ENCODE measurements at places on chromosomes 5 and 9.

- no peak for DNase-seq
These were observed 15.1 kb downstream of the ERMP1 start for GRCh38 chr9:5817862-5818261.

DNA sequence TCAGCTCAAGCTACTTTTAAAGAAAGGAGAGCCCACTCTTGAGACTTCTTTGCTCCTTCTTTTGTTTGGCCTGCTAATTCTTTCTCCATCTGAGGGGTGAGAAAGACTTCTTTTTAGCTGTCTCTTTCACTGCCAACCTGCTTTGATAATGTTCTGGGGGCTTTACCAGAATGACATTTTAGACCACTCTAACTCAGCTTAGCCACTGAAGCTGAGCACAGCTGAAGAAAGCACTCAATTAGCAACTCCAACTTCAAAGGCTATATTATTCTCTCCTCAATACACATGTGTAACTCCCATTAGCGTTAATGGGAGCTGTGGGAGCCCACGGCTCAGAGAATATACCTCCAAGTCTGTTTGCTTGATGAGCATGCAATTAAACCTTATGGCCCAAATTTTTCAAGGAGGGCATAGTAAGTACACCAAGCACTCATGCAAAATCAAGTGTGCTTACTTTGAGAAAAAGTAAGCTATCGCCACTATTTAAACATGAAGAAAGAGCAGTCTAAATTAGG, 815.4 kb upstream of the DMAC1 start:
- no peak for DNase-seq

GRCh38 chr5:60672693-60673264, 27.2 kb downstream of the DEPDC1B start:
- DNase-seq: no peak

GRCh38 chr5:471750-472058, 28.7 kb downstream of the EXOC3 start:
- DNase-seq: no peak

DNA sequence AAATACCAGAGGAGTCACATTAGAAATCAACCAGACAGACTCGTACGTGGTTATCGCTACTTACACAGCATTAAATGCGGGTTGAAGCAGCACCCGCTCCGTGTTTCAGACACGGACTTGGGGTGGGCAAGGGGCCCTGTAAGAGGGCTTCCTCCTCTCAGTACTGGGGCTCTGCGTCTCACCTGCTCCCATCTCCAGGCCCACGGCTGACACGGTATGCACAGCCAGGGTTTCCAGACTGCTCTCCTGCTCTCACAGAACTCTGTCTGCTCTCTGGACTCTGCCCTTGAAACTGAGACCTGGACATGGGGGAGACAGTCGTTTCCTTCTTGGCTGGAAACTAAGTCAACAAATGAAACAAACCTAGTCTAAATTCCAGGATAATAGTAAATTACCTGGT, 24.7 kb upstream of the RASGEF1C start:
- no peak for DNase-seq

DNA sequence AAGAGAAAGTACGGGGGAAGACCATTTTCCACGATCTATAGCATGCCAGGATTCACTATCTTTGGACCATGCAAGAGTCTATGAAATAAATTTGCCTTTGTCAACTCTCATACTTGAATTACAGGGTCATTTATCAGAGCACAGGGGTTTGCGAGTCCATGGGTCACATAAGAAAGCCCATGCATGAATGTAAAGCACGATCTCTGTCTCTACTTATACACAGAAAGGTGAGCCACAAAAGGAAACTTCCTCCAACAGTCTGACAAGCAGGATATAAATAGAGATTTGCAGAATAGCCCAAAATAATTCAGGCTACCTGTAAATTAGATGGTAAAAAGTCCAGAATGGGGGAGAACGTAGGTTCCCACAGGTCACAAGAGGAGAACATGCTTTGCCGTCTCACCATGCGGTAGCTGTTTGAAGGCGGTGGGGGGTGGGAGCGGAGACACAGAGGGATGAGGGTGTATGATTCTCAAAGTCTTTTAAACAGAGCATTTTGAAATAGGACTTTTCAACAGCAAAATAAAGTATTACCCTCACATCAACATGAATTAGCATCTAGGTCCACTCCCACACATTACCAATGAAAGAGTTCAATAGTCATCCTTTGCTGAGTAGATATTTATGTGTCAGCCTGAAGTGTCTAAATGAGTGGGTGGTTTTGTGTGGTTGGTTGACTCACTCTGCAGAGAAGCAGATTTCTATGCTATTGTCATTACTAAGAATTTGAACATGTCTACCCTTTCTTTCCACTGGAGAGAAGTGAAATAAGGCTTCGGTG, 279.7 kb downstream of the EBF1 start:
- DNase-seq: no peak

- no peak for DNase-seq
These were observed 55.1 kb upstream of the ZNF608 start for GRCh38 chr5:124801551-124801950.

DNA sequence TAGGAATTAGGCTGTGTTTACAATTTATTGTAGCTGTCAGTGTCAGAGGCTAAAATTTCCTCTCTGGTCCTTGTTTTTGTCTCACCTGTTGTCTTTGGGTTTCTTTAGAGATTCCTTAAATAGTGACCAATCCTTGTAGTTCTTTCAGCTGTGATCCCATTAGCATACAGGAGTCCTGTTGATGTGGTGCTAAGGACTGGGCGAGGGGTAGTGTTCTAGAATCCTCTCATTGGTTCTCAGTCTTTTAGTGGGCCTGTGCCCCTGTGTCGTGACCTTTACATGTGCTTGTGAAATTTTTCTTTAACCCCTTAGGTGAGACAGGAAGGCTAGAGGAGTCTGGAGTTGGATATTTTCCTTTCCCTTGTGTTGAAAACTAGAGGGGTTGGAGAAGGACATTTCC, 51.2 kb downstream of the ZNF618 start:
- no peak for DNase-seq

GRCh38 chr5:130335117-130335516, 430.9 kb downstream of the CHSY3 start:
- DNase-seq: no peak

DNA sequence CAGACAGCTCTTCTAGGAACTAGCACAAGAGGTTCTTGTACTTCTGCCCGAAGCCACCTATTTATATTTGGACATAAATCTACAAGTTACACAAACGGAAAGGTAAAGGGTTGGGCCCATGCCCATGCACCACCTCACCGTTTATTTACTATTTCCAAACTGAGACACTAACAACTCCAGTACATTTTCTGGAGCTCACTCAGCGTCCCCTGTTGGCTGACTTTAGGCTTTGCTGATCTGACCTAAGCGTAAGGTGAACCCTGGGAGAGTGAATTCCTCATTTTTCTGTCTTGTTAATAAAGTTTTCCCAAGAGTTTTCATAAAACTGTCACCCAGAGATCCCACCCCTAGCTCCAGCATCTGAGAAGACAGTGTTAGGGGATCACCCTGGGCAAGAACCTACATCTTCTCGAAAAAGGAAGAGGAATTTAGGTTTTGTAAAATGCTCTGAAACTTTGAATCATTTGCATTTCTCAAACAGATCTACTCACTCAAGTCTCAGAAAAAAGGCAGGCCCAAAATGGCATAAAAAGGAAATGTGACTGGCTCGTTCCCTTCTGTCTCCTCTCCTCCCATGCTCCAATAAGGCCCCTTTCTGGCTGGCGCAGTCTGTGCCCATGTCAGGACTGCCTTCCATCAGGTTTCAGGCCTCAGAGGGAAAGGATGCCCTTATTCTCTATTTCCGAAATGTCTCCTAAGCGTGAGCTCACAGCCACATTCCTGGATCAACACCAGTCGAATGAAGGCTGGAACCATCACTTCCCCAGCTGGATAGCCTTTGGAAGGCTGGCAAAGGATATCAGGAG, 201.3 kb downstream of the FANCC start:
- DNase-seq: no peak

- DNase-seq: no peak
These were observed 218.0 kb downstream of the DCP2 start for GRCh38 chr5:113194591-113194990.

DNA sequence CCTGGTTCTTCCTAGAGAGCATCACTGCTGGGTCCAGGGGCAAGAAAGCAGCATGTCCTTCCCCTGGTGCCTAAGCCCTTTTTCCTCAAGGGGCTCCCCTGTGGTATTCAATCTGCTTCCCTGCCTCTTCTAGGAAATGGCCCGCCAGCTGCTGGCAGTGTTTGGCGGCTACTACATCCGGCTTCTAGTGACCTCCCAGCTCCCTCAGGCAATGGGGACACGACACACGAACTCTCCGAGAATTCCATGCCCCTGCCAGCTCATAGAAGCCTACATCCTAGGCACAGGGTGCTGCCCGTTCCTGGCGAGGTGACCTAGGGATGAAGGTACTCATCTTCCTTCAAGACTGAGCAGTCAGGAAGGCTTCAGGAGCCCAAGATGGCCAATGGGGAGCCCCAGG, 14.6 kb downstream of the TEX53 start:
- no peak for DNase-seq

DNA sequence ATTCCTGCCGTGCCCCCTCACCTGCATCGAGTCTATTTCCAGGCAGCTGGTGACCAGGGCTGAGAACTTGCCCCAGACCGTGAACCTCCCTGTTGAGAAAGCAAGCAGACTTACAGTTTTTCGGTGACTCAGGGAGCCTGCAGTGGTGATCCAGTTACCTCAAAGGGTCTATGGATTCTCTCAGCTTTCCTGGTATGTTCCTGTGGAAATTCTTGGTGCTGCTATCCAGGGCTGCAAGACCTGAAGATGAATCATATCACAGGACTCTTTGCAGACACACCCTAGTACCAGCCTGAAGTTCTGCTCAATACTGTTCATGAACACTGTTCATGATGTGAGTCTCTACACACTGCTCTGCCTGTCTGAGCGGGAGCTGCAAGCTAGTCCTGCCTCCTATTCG, 154.7 kb downstream of the WDR70 start:
- DNase-seq: no peak

DNA sequence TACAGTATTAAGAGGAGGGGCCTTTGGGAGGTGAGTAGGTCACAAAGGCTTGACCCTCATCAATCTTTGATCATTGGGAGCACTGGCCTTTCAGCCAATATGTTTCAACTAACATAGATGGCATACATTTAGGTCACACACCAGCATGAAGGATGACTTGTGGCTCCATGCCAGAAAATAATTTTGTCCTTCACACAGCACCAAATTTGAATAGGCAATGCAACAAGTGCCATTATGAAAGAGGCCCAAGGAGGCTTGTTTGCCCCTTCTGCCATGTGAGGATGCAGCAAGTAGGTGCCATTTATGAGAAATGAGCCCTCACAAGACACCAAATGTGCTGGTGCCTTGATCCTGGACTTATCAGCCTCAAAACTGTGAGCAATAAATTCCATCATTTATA, 81.1 kb downstream of the JAKMIP2 start:
- no peak for DNase-seq

DNA sequence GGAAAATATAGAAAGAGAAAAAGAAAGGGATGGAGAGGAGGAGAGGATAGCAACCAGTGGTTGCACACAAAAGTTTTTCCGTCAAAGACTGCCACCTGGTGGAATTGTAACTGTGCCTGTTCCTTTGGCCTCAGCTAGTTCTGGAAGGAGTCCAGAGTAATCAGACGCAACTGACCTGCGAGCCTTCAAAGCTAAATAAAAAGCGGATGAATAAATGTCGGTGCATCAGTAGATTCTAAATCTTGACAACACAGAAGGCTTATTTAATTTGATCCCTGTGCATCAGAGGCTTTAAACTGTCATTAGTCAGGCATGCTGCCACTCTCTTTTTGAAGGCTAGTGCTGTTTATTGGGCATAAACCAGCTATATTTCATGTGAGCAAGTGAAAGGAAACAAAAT, 132.9 kb upstream of the ACO1 start:
- no peak for DNase-seq

- no peak for DNase-seq
These were observed 69.7 kb downstream of the ABCA1 start for GRCh38 chr9:104858271-104858670.

- no peak for DNase-seq
These were observed 19.5 kb upstream of the SERINC5 start for GRCh38 chr5:80275347-80275746.

- DNase-seq: no peak
These were observed 574.8 kb downstream of the PSAT1 start for GRCh38 chr9:78871452-78872331.

DNA sequence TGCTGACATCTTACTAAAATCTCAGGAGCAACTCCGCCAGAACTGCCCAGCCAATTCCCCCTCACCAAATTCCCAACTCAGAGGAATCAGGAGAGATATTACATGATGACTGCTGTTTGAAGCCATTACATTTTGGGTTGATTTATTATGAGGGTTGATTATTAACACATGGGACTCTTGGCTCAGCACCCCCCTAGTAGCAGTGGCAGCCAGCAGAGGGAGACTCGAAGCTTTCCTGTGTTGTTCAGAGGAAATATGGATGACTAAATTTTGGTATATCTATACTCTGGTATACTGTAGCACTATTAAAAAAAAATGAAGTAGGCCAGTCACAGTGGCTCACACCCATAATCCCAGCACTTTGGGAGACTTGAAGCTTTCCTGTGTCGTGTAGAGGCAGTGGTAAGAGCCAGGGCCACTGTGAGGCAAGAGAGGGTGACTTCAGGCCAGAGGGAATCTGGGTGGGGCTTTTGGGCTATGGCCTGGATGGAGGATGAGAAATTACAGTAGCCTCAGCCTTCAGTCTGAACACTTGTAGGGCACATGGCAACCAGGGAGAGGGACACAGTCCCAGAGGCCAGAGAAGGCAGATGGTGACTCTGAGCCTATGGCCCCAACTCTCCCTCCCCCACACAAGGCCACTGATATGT, 111.4 kb downstream of the LHX2 start:
- DNase-seq: no peak
